ENCODE measurements at places on chromosomes 3 and 15.

DNA sequence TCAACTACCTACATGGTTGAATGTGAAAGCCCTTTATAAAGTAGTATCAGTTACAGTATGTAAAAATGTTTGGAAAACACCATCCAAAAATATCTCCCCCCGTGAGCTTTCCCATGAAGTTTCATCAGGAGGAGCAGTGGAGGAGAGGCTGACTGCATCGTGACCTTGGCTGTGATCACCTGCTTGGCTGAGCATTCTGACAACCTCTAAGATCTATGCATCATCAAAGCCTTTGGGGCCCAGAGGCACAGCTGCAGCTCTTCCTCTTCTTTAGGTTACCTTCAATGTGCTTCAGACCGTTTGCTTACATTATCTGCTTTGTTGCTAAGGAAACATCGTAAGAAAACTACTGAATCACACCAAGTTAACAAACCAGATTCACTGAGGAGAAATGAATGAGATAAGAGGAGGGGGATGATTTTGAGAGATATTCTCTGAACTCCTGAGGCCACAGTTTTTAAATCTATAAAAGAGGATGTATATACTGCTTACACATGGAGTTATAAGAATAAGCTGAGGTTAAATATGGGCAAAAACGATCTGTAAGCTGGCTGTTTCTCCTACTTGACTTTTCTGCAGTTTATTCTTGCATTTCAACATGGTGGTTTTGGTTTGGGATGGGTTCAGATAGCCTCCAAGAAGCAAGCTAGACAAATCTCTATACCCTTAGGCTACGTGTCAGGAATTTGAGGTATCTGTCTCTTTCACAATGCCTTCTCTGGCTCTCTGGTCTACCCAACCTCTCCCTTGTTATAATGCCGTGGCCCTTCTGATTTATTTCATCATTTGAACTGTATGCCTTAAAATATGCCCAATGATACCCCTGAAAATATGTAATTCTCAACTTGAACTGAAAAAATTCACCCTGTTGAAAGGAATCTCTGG, 4.0 kb downstream of the GCSAM start:
- DNase-seq: no peak

- DNase-seq: no peak
Observed at GRCh38 chr3:148861277-148861869, 3.7 kb upstream of the CPA3 start.

GRCh38 chr15:52106641-52107040, 5.9 kb downstream of the BCL2L10 start:
- no peak for DNase-seq

- DNase-seq: no peak
Observed at GRCh38 chr15:59165726-59166125, 40.9 kb upstream of the LDHAL6B start.

GRCh38 chr15:37038716-37039106, 61.6 kb downstream of the MEIS2 start:
- DNase-seq: no peak

DNA sequence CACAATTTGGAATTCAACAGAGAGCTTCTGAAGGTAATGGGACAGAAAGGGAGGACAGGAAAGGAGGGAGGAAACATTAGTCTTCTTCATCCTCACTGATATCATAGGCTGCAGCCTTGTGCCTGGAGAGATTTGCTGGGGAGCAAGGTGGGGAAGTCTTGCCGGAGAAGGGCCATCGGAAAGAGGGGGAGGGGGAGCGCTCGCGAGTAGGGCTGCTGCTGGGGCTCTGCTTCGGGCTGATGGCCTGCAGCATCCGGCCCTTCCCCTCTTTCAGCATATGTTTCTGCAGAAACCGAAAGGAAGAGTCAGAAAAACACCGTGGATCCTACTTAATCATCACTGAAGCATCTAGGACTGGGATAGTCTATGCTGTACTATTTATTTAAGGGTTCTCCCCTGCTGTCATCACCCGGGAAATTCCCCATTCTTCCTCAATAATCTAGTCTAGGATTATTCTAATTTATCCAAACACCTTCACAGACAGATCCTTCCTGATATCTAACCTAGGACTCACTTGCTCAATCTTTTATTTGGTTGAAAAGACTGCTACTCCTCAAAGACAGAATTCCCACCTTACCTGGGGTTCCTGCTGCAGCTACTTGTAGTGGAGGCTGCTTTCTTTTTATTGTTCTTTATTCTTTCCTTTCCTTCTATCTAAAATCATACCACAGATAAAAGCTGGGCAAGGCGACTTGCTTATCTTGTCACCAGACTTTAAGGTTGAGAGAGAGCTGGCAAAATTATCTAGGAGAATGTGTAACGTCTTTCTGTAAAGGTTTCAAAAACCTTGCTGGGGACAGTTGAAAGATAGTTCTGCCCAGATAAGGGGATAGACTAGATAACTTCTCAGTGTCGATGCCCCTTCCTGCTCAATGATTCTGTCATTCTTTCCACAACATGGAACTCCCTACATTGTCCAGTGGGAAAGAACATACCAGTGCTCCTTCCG, 22.6 kb downstream of the SLC51A start:
- no peak for DNase-seq

DNA sequence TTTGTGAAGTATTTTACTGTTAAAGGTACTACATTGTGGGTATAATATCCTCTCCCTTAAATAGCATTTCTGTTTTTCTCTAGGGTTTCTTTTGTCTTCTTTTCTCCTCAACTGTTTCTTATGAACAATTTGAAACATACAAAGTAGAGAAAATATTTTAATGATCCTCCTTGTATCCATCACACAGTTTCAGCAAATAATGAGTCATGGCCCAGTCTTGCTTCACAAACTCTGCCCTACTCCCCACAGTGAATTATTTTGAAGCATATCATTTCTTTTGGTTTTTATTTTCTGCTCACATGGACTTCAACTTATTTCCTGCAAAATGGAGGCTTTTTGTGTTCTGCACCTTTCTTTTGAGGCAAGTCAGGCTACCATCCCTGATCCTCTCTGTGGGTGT, 6.1 kb upstream of the SCAANT1 start:
- no peak for DNase-seq

DNA sequence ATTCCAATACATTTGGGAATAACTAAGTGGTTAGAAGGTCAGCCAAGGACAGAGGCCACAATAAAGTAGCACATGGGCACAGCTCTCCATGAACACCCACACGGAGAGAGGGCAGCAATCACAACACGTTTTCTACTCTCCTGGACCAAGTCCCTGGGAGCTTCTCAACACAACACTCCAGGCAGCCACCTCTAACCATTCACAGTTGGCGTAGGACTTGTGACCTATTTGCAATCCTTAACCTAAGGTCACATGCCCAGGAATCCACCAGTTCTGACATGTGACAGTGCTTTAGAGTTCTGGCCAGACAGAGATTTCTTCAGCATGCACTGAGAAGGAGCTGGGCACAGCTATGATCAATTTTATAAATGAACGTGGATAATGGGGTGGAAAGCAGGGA, 280.8 kb downstream of the SHQ1 start:
- DNase-seq: no peak

- DNase-seq: no peak
Observed at GRCh38 chr15:47791161-47791560, 73.9 kb downstream of the SEMA6D start.

DNA sequence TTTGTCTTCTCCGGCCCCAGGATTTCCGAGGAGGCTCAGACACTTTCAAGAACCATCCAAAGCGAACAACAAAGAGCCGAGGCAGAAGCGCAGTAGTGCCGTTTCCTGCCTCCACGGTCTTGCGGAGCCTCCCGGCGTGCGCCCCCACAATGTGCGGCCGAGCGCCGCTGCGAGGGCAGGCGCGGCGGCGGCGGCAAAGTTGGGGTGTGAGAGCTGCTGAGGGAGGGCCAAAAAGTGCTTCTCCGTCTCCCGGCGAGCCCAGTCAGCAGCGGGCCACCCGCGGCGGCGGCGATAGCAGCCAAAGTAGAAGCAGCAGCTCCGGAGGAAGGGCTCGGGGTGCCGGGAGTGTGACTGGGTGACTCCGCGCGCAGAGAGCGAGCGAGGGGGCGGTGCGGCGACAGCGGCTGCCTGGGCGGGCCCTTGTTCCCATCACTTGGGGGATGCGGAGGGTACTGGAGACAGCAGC, 749.1 kb downstream of the ROBO1 start:
- DNase-seq: peak; percentile 65

- no peak for DNase-seq
Observed at GRCh38 chr15:31197497-31198414, 96.2 kb upstream of the TRPM1 start.

DNA sequence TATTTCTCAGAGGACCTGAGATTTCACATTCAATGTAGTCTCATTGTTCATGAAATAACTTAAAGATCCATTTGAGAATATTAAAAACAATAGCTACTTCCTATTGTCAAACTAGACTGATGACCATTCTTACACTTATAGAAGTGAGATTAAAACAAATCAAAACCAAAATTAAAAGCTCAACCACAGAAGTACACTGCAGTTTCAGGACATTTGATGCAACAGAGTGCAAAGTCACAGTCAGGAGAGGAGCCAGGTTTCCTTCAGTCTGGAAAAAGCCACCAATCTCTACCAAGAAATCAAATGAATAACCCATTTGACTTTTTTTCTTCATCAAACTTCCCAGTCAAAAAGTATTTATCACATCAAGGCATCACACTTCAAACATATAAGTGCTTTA, 5.5 kb downstream of the CCPG1 start:
- DNase-seq: no peak

DNA sequence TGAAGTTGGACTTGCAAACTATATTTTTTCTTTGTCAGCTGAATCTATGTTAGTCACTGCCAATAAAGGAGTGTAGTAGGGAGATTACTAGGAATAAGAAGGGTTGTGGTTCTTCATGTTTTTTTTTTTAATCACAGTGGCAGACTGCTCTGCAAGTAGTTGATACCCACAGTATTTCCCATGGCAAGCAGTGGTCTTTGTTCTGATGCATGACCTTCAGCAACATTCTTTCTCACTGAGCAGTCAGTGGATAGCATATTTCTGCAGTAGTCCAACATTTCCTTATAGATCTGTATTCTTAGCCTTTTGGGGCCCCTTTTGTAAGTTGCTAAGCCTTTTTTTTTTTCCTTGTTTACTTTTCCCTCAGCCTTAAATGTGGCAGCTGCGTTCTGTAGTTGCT, 151.1 kb downstream of the DOCK3 start:
- DNase-seq: no peak

GRCh38 chr3:149783576-149783975, 8.8 kb downstream of the ANKUB1 start:
- DNase-seq: no peak

- DNase-seq: peak; percentile 0
Observed at GRCh38 chr15:74489518-74490338, 28.8 kb upstream of the UBL7 start.

- DNase-seq: no peak
Observed at GRCh38 chr3:37526511-37526910, 335.2 kb upstream of the CTDSPL start.

DNA sequence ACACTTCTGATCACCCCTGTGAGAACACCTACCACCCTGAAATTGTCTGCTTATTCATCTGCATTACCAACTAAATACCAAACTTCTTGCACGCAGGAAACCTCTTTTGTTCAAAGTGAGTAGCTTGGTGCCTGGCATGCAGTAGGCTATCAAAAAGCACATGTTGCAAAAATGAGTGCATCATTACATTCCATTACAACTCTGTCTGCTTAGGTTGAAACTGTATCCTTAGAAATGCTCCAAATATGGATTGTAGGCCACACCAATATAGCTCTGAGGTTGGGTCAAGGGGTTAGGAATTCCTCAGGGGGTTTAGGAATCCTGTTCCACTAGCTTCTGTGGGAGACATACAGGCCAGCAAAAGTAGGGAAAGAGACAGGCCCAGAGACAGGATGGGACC, 107.2 kb downstream of the THRB start:
- no peak for DNase-seq

GRCh38 chr3:135444058-135444457, 521.5 kb upstream of the PPP2R3A start:
- no peak for DNase-seq

GRCh38 chr15:26848498-26848897, 18.4 kb upstream of the GABRA5 start:
- DNase-seq: no peak

- DNase-seq: no peak
Observed at GRCh38 chr3:108297647-108298046, 1.3 kb downstream of the HHLA2 start.

- no peak for DNase-seq
Observed at GRCh38 chr15:60081976-60082375, 77.9 kb downstream of the FOXB1 start.

GRCh38 chr15:63815796-63816533, 17.8 kb downstream of the HERC1 start:
- no peak for DNase-seq

DNA sequence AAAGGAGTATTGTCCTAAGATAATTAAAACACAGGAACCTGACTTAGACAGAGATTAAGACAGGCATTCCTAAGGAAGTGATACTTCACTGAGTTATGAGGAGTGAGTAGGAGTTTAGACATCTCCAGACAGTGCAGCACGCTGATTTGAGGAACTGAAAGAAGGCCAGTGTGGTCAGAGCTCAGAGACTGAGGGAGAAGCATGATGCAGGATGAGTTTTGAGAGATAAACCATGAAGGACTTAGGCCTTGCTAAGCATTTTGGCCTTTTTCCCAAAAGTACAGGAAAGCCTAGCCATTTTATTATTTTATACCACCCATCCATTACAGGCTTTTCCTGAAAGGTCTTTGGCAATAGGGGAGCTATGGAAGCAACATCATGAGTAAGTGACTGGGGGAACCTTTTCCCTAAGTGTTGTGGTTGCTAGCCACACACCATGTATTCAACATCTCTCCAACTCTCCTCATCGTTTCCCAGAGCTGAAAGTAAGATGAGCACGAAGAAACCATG, 375.6 kb upstream of the TPRG1 start:
- no peak for DNase-seq

GRCh38 chr3:48592519-48593087, 2.5 kb downstream of the COL7A1 start:
- no peak for DNase-seq

- DNase-seq: no peak
Observed at GRCh38 chr3:98554580-98554979, 22.8 kb downstream of the GPR15 start.

DNA sequence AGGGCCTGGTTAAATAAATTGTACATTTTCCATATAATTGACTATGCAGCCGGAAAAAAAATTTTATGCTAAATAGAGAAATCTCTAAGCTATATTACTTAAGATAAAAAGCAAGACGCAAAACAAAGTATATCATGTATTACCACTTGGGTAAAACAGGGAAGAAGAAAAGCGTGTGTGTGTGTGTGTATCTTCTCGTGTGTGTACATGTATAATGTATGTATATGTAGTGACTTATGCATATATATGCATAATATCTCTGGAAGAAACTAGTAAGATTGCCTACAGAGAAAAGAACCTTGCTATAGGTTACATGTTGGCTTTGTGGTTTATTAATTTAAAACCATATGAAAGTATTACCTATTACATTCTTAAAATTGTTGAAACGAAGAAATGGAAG, 19.0 kb downstream of the KNL1 start:
- no peak for DNase-seq

DNA sequence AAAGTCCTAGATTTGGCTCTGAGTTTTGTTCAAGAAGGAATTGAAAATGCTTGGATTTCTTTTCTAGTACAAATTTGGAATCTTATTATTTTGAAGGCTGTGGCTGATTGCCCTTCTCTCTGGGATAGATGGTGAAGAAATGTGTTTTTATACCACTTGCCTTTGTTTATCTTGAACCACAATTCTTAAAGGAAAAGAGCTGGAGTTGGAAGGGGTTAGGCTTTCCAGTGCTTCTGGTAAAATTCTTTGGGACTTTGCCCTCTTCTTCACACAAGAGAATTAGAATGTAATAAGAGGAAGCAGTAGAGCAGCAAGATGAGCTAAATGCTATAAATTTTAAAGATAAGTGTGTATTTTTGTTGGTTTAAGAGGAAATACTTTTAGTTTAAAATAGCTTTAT, 65.8 kb downstream of the COL6A5 start:
- DNase-seq: no peak

Data from anterior cingulate cortex (tissue), 58 donors.